ENCODE measurements at places on chromosomes 4 and X.

DNA sequence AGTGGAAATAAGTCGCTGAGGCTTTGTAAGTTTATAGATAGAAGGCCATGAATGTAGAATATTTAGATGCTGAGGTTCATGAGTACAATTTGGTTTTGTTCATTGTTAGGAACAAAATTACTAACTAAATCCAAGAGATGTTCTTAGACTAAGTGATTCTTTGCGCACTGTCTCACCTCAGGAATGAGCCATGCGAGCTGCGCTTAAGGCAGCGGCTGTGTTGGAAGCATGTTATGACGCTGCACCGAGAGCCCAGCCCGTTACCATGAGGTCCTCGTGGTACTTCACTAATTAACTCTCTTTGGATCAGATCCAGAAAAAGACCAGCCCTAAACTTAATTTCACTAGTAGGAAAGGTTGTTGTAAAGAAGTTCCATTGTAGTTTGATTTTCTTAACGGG, 166.2 kb downstream of the RAPGEF2 start:
- DNase-seq, result no peak

- no peak for DNase-seq
These were observed 248.7 kb downstream of the DHX15 start for GRCh38 chr4:24335616-24336015.

DNA sequence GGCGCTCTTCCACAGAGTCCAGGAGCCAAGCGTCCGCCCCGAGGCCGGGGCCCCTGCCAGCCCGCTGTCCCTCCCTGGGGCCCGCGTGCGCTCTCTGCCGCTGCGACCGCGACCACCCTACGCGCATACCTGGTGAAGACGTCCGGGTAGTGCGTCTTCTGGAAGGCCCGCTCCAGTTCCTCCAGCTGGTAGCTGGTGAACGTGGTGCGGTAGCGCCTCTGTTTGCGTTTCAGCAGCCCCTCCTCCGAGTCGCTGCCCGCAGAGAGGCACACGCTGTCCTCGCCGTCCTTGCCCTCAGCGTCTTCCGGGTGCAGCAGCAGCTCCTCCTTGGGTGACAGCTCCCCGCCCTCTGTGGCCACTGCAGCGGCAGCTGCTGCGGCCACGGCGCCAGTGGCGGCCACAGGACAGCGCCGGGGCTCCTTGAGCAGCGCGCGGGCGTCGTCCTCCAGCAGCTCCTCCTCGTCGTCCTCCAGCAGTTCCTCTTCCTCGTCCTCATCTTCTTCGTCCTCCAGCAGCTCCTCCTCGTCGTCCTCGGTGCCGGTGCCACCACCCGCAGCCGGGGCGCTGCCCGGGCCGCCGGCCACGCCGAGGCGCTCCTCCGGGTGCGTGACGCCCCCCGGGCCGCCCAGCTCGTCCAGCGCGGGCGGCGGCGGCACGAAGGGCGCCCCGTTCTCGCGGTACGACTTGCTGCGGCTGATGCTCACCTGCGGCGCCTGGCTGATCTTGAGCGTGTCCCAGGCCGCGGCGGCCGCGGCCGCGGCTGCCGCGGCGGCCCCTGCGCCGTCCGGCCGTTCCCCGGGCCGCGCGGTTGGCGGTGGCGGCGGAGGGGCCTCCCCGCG, 2.8 kb downstream of the ARX start:
- DNase-seq, result no peak

DNA sequence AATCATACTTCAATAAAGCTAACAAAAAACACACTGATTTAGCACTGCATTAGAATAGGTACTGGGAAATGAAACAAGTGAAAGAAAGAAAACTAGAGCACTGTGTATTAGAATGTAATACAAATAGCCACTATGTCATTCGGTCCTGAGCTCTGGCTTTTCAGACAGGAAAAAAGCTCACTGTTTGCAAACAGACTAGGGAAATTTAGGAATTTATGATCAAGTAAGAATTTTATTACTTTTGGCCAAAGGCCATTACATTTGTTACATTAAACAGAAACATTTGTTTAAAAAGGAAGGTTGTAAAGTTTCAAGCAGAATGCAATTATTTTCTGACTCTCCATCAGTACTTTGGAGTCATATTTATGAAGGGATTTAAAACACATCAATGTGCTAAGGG, 68.7 kb downstream of the KLHL8 start:
- no peak for DNase-seq

DNA sequence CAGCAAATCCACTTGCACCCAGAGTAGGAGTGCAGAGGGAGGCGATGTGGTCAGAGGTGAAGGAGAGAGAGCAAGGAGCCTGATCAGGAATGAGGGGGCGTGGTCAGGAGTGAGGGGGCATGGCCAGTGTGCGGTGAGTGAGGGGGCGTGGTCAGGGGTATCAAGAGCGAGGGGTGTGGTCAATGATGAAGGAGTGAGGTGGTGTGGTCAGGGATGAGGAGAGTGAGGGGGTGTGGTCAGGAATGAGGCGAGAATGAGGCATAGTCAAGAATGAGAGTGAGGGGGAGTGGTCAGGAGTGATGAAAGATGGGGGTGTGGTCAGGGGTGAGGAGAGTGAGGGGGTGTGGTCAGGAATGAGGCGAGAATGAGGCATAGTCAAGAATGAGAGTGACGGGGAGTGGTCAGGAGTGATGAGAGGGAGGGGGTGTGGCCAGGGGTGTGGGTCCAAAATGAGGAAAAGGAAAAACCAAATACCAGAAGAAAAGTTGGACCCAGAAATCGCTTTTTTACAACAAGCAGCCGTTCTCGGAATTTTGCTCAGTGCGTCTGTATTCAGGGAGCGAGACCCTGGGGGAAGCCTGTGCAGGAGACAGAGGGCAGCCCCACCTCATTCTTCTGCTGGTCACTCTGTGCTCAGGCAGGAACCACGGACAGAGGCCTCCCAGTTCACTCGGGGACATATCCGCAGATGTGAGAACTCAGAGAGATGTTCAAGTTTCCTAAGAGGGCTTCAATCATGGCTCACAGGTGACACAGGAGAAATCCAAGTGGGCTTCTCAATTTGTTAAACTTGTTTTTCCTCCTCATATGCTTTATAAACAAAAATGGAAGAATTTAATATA, 47.5 kb downstream of the MAGEA1 start:
- DNase-seq, result no peak
